ENCODE measurements at places on chromosomes 2 and 18.

GRCh38 chr2:75952173-75952572 lies 241.5 kb upstream of the GCFC2 start:
- DNase-seq = no peak

DNA sequence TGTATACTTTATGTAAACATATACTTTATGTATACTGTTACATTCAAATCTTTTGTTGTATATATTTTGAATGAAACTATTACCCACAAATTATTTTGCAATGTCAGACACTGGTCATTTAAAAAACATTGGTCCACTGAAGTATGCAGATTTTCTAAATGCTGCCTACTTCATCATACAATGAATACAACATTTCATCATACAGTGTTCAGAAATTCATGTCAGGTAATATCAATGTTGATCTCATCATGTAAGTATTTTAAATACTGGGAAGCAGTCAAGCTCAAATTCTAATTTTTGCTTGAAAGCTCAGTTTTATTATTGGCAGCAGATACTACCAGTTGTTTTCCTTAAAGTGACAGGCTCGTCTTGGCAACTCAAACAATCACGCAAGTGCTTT lies 2.9 kb upstream of the STAT4 start:
- DNase-seq = no peak

- DNase-seq = no peak
Observed at GRCh38 chr2:149004836-149005235, 33.7 kb upstream of the LYPD6B start.

DNA sequence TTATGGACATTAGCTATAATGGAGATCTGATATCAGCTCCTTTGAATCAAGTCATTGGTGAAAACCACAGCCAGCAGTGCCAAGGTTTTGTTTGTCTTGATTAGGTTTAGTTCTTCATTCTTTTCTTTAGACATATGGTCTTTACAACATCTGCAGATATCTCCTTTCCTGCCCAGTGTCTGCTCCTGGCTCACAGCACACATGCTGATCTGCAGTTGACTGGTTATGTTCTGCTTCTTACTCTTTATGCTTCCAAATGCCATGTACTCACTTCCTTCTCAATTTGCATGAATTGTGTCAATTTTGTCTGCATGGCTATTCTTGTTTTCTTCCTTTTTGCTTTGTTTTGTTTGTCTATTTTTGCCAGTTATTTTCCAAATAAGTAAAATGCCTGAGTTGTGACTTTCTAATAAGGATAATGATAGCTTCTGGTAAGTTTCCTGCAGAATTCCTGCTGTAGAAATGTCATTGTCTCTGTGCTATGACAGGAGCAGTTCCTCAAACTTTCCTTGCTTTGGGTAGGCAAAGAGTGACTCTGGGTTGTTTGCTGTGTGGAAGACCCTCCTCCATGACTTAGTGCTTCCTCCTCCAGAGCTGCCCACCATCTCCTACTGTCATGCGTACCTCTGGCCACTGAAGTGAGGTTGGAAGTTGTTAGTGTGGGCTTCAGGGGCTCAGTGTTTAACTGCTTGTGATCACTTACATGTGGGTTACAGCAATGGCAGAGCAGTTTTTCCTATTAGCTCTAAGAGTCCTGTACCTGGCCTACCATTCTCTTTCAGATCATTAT lies 8.2 kb downstream of the ARHGAP25 start:
- no peak for DNase-seq

DNA sequence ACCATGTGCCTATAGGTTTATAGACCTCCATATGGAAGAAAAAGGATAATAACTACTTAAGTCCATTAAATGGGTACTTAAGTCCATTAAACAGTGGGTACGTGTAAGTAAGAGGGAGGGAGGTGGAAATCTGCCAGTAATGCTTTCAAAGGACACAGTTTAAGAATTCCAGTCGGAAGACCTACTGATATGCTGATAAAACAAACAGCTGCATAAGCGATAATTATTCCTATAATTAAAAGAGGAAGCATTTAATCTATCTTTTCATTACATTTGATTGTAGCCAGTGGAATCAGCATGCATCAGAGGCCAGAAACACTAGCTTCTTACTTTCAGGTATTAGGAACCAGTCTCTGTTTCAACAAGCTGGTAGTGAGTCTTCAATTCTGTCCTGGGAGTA lies 96.4 kb upstream of the DDX18 start:
- no peak for DNase-seq

- DNase-seq = no peak
Observed at GRCh38 chr2:27829791-27830190, 58.3 kb downstream of the MRPL33 start.

GRCh38 chr2:196535061-196535460 lies 104.5 kb upstream of the CCDC150 start:
- no peak for DNase-seq

DNA sequence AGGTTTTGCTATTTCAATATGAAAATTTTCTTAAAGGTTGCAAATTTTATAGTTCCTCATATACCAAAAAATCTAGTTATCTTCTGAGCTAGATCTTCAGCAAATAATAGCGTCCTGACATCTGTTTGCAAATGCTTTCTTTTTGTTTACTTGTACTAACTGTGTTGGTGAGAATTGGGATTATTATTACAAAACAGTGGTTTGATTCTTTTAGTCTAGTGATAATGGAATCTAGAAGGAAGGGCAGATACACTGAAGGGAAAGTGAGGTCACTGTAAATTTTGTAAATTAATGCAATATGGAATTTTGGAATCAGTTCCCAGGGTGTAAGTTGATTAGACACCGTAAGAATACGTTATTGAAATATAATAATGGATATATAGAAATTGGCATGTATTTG lies 36.2 kb upstream of the NT5C1B start:
- DNase-seq = no peak

DNA sequence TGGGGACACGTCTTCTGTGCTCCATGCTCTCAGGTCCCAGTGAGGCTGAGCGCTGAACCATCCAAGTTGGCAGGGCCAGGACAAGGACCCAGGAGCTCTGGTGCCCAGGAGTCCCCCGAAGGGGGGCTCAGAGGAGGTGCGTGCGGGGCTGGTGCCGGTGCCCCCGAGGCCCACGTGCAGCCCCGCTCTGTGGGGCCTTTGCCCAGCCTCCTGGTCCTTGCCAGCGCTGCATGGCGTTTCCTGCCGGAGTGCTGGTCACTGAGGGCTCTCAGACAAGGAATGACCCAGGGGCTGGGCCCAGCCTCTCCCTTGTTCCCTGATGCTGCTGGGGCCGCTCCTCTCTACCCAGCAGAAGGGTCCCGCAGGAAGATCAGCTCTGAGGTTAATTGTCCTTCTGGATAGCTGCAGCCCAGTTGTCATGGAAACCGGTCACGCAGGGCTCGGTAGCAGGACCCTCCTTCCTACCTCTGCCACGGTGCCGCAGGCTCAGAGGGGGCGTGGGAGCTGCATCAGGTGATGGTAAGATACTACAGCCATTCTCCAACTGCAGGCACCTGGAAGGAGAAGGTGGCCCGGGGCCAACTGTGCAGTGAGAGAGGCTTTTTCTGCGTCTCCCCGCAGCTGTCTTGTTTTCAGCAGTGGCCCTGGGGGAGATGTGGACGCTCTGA lies 64.5 kb downstream of the RRM2 start:
- DNase-seq = no peak

DNA sequence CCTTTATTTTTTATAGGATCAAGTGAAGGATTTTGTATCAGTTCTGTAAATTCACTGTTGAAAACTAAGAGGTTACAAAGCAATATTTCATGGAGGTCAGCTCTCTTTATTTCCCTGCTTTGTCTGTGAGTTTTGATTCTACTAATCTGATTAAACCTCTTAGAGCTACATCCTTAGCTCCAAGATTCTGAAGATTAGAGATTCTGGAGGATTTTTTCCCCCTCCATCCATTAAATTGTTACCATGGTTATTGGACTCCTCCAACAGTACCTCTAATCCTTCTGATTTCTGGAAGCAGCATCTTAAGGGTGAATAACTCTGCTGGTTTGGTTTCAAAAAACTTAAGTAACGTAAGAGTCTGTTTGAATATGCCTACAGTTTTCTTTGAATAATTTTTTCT lies 110.0 kb downstream of the TANC1 start:
- no peak for DNase-seq

DNA sequence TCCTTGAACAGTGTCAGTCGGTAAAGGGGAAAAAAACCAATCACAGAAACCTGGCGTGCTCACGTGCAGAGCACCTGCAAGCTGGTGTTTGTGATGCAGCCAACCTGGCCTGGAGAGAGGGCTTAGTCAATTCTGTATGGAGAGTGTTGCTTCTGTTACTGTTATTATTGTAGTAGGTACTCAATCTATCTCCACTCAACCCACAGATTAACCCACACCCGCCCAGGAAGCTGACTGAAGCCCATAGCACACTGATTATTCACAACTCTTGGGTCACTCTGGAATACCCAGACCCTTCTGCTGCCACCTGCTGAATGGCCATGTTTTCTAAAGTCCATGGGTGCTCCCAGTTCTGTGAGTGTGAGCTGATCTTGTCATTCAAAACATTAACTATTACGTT lies 53.9 kb downstream of the TNFRSF11A start:
- no peak for DNase-seq

DNA sequence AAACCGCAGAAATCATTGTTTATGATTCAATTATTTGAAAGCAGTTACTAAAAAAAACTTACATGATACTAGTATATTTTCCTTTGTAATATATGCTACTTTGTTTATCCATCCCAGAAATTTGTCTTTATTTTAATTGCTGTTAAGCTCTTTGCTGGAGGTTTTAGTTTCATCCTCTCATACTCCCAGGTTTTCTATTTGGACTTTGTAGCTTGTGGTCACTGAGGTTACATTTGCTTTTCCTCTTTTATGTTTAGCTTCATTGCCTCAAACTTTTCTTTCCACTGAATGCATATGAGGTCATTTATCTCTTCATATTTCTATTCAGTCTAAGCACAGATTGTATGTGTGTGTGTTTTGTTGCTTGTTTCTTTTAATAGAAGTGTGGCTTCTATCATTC lies 89.9 kb downstream of the ERBB4 start:
- no peak for DNase-seq

- no peak for DNase-seq
Observed at GRCh38 chr2:163877316-163877715, 141.5 kb upstream of the FIGN start.

DNA sequence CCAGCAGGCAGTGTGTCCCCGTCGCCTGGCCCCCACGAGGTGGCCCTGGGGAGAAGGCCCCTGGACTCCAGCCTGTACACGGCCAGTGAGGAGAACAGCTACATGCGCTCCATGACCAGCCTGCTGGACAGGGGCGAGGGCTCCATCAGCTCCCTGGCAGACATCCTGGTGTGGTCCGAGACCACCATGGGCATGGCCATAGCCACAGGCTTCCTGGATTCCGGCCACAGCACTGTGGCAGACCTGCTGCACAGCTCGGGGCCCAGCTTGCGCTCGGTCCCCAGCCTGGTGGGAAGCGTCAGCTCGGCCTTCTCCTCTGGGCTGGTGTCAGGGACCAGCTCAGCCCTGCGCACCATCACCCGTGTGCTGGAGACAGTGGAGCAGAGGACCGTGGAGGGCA lies 1.0 kb downstream of the TEX44 start:
- DNase-seq = no peak

DNA sequence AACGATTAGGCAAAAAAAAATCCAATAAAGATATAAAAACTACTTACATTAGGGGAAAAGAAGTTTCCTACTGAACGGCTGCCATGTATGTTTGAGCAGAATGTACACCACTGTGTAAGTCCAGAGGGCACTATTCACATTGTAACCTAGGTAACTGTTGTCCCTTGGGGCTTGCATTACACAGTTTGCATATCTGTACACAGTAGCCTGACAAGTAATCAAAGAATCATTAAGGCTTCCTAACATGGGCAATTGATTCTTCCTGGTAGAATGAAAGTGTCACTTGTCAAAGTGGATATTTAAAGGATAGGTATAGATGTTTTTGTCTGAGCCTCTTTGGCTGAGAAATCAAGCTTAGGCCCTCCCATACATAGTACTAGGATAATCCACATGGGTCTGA lies 39.1 kb downstream of the PLEK start:
- no peak for DNase-seq

DNA sequence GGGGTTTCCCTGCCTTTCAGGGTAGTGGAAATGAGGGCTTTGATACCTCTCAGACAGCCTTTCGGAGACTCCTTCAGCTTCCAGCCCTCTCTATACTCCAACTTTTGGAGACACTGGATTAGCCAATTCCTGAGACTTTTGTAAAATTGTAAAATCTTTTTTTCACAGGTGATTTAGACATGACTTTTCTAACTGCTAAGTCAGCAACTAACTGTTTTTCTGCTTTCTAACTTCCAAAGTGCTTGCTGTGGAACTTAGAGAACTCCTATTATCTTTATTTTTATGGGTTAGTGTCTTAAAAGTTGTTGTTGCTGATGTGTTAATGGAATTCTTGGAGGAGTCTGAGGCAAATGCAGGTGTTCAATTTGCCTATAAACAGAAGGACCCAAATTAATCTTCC lies 616.7 kb upstream of the ID2 start:
- no peak for DNase-seq

DNA sequence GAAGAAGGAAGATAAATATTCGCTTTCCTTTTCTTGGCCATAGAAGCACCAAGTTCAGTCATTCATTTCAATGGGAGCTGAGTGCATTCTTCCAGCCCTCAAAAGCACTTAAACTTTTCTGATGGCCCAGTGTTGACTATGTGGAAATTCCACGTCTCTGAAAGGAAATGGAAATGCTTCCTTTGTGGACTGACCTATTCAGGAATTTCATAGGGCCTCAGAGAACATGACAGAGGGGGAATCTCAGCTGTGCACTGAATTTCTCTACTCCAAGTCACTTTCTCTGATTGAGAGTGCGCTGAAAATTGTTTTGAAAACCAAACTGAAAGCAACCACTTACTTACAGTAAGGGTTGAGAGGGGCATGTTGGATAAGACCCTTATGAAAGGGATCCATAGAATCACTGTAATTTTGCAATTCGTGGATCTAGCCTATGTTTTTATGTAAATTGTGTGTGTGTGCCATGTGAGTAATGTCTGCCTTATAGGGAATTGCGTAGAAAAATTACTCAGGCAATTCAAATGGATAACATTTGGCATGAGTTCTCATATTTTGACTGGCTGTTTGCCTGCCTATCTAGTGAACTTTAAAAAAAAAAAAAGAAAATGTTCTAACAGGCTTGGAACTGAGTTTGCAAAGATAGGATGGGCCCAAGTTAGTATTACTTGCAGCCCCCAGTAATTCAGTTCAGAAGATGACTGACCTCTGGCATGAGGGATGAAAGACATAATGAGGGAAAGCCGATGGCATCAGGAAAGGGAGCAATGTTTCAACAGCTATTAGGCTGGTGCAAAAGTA lies 437.0 kb downstream of the PTPRM start:
- DNase-seq = no peak

Measured in NCI-H1930 (cell line).